Thoracic aorta (tissue), 2 donors: ENCODE measurements at places on chromosomes 12 and 14.

DNA sequence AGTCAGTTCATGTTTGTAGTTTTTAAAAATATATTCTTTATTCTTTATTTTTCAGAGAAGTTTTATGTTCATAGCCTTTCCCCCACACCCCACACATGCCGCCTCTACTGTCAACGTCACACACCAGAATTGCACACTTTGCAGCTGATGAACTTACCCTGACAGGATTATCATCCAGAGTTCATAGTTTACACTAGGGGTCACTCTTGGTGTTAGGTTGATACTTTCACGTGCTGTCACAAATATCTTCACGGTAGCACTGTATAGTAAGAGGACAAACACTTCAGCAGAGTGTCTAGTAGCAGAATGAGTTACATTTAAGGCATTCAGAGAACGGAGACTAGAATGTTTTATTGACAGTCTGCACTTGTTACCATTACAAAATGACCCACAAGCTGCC is 5.1 kb downstream of the DPPA3 start:
- DNase-seq = no peak

GRCh38 chr14:81023095-81023710 is 67.8 kb downstream of the TSHR start:
- no peak for DNase-seq

GRCh38 chr12:128534906-128535305 is 267.9 kb downstream of the TMEM132C start:
- DNase-seq = no peak

DNA sequence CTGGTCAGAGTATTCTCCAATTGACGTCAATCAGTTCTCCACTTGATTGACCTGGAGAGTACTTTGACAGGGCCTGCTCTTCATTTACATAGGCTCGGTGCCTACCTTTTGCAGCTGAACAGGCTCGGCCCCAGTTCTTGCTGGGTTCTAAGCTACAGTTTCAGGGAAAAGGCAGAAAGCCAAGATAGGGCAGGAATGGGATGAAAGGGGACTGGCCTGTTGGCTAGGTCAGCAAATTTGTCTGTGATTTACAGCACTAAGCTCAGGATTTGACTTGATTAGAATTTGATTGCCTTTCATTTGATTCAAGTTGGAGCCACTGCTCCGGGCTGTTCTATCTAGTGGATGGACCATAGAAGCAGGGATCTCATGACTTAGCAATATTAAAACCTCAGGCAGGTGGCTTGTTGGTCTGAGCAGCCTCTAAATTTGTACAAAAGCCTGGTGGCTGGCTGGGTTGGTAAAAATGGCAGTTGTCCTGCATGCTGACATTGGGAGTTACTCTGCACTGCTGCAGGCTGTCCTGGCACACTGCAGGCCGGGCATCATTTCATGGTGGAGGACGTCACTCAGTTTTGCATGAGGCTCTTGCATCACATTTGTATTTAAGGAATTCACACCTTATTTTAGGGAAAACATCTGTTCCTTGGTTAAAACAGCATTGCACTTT is 71.8 kb downstream of the BICD1 start:
- no peak for DNase-seq
